ENCODE measurements at places on chromosomes 2 and 18.
A peak's percentile ranks its signal among the peaks of the same experiment; 100 is the strongest.

DNA sequence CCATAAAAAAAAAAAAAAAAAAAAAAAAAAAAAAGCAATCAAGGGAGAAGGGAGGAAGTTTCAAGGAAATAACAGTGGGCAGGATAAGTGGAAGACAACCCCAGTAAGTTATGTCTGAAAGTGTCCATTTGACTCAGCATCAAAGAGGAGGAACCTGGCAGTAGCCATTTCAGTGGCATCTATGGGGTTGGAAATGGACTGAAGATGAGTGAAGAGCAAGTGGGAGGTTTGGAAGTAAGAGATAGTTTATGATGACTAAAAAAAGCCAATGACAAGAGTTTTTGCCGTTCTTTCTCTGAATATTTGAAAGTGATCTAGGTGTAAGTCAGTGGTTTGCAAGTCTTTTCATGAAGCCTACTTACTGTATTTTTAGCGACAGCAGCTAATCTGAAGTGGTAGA lies 9.2 kb upstream of the SELENOI start:
- no peak for DNase-seq

DNA sequence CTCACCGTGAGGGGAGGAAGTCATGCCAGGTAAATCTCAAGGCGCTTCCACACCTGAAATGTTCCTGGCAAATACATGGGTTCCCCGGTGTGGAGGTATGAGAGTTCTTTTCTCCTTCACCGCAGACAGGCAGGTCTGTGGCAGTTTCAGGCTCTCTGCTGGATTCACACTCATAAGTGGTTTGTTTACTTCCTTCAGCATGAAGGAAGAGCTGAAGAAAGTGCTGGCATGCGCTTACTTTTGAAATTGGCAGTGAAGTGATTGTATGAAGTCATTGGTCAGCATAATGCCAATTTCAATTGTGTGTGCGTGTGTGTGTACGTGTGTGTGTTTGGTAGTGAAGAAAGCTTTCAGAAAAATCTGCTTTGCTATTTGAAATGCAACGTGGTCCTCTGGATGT lies 43.4 kb downstream of the RNF144A start:
- peak; percentile 83 for DNase-seq

DNA sequence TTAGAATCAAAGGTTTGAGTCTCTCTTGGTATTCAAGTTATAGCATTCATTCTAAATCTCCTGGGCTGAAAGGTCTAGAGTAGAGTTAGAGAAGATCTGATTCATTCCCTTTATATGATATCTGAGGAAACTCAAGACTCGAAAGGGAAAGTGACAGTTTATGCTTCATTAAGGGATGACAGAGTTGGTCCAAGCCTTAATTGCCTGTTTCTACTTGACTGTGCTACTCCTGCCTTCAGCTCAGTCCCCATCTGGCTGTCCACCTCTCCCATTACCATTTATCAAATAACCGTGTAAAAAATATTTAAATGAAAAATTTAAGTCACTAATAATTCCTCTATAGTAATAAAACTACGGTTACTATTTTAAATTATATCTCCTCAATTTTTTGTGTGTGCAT lies 537.1 kb upstream of the MEX3C start:
- no peak for DNase-seq

DNA sequence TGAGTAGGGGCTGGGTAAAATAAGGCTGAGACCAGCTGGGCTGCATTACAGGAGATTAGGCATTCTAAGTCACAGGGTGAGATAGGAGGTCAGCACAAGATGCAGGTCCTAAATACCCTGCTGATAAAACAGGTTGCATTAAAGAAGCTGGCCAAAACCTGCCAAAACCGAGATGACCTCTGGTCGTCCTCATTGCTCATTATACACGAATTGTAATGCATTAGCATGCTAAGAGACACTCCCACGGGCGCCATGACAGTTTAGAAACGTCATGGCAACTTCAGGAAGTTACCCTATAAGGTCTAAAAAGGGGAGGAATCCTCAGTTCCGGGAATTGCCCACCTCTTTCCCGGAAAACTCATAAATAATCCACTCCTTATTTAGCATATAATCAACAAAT lies 132.2 kb downstream of the ARL4C start:
- no peak for DNase-seq

- DNase-seq = peak; percentile 25
Measured at GRCh38 chr2:182941919-182942318, 75.5 kb upstream of the FRZB start.

- no peak for DNase-seq
Measured at GRCh38 chr18:77262643-77263465, 13.2 kb downstream of the GALR1 start.

GRCh38 chr2:152047824-152048471 lies 50.9 kb downstream of the CACNB4 start:
- no peak for DNase-seq

DNA sequence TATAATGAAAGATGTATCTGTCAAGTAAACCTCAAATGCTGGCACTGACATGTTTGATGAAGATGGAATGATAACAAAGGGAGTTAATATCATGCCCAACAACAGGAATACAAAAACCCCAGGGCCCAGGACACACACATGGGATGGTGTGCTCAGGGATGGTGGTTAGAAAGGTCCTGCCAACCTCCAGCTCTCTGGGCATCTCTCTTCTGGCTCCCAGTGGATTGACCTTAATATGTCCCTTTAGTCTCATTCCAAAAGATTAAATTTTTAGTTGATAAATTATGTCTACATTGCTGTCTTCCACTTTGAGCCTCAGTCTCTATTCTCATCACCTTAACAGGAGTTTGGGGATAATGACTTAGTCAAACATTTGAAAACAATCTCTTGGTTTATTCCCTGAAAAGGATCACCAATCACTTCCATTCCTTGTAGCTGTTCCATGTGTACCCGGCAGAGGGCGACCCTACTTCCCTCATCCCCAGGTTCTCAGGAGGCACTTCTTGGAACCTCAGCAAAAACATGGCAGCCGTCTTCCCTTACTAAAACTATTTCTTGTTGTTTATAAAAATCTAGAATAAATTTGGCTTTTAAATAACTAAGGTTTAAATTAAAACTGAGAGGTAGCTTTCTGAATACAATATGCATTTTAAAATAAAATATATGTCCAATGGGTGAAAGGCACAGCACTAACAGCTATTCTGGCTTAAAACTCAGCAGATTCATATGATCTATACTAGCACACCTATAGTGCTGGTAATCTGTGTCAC lies 29.6 kb downstream of the MCEE start:
- peak; percentile 85 for DNase-seq

- no peak for DNase-seq
Measured at GRCh38 chr2:119487434-119488244, 36.6 kb downstream of the SCTR start.

- DNase-seq = no peak
Measured at GRCh38 chr2:58913082-58913726, 672.1 kb upstream of the FANCL start.

DNA sequence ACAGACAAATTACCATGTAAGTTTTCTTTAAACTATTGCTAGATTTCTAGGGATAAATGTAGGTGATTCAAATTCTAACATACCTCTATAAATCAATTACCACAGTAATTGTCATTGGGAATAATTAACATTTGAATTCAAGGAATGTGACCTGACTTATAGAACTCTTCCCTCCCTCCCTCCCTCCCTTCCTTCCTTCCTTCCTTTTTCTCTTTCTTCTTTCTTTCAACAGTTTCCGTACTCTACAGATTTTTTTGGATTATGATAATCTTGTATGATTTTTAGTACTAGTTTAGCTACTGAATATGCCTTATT lies 18.2 kb upstream of the FTCDNL1 start:
- DNase-seq = no peak

- peak; percentile 35 for DNase-seq
Measured at GRCh38 chr2:223262946-223263345, 211.0 kb downstream of the KCNE4 start.

GRCh38 chr2:45182667-45183295 lies 173.5 kb upstream of the SIX2 start:
- peak; percentile 54 for DNase-seq

DNA sequence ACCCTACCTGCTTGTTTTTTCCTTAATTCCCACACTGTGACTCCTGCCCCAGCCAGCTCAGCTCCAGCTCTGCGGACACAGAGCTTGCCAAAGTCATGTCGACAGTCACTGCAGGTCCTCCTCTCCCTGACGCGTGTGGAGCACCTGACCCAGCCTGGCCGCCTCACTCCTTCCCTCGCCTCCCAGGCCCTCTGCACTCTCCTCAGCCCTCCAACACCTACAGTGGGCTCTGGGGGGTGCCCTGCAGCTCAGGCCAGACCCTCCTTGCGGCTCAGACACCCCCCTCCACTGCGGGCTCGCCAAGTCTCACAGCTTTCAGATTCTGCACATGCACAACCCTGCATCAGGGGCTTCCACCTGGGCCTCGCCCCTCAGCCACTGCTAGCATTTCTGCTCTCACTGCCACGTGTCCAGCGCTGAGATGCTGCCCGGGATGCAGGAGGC lies 68.3 kb downstream of the NDUFA10 start:
- DNase-seq = no peak

DNA sequence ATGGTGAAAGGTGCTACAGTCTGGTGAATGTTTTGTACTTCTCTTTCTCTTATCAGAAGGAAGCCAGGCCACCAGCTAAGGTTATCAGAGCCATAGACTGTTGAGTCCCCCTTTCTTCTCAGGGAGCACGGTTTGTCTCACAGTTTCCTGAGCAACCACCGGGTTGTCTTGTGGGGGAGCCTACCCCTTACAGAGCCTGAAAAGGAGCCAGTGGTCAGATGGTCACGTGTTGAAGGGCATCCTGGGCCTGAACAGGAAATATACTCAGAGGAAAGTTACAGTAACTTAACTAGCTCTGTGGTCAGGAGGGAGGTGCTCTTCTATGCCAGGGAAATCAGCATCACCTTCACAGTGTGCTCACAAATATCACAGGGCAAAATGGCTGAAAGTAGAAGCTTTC lies 11.6 kb downstream of the CD28 start:
- DNase-seq = peak; percentile 60

DNA sequence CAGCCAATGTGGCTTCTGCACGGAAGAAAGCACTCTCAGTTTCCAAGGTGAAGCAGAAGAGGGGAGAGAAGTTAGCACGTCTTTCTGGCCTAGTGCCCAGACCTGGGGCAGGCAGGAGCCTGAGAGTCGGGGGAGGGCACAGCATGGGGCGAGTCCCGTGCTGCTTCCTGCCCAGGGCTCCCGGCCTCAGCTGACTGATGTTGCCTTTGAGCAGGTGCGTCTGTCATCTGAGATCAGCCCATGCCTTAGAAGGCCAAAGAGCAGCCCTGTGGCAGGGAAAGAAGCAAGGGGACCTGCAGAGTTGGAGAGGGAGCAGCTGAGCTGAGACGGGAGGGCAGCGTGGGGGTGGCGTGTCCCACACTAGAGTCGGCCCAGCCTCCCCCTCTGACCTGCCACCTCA lies 3.3 kb downstream of the KCNIP3 start:
- DNase-seq = peak; percentile 18

DNA sequence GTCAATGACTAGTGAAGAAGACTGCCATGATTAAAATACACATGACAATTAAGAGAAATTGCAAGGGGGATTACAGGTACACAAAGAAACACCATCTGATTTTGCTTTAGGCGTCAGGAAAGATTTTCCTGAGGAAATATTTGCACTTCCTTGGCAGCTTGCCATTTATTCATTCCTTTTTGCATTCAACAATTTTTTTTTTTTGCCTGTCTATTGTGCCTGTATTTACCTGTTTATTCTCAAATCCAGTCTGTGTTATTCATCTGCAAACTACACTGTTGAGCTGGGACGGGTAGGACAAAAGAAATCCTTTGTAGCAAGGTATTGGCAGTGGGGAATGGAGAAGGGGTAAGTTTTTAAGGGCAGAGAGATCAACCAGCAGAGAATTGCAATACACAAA lies 31.8 kb downstream of the SMAD2 start:
- peak; percentile 33 for DNase-seq

- DNase-seq = no peak
Measured at GRCh38 chr2:205052781-205053180, 507.5 kb downstream of the PARD3B start.

DNA sequence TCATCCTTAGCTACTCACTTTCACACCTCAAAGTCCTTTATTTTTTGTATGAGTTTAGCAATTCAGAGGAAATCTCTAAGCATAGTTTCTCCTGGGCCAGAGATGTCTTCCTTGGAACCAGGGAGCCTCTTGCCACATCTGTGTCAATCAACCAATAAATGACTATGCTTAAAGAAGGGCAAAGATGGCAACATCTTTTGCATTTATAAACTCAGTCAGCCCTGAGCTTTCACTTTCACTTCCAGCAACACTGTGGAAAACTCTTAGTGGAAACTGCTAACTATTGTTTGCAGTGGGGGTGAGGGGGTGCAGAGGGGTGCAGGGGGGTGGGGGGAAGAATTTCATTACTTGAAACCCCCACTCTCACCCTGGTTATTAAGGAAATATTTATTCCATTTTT lies 3.4 kb downstream of the ACVR1C start:
- DNase-seq = no peak

Measured in choroid plexus epithelial cell (primary cell).